ENCODE measurements at places on chromosomes 3 and 15. TPM values are rescaled to one million over a fixed set of nuclear protein-coding genes. Genes with fewer than 3 reads are reported as not detected.

Gene SLC51B
- 1.3 TPM for polyA plus RNA-seq

Gene C3orf85
- not detected for polyA plus RNA-seq

Gene ZNF80
- not detected for polyA plus RNA-seq

Gene CFAP100
- 0.94 TPM for polyA plus RNA-seq

Gene IFT122
- polyA plus RNA-seq: 33.2 TPM

Gene ZSCAN2
- 11.7 TPM for polyA plus RNA-seq

Gene GABRA5
- 0.25 TPM for polyA plus RNA-seq

Gene LINGO1
- 6.3 TPM for polyA plus RNA-seq

Gene VPS13C
- polyA plus RNA-seq: 32.5 TPM

Gene CCR9
- polyA plus RNA-seq: not detected

Gene SNX33
- 12.6 TPM for polyA plus RNA-seq

Gene GP5
- polyA plus RNA-seq: 0.35 TPM

Gene TLR9
- polyA plus RNA-seq: 0.44 TPM

Gene GOLGA8G
- polyA plus RNA-seq: 0.13 TPM

Gene SPATA16
- polyA plus RNA-seq: not detected

Gene TEX55
- polyA plus RNA-seq: not detected

Gene USP50
- polyA plus RNA-seq: not detected

Gene VPS39
- polyA plus RNA-seq: 46.7 TPM

Gene WDR72
- polyA plus RNA-seq: 0.25 TPM

Gene FETUB
- not detected for polyA plus RNA-seq

Gene BAHD1
- 24.6 TPM for polyA plus RNA-seq

Gene ETV5
- 29.3 TPM for polyA plus RNA-seq

Gene TYRO3
- 15.9 TPM for polyA plus RNA-seq

Gene FYCO1
- polyA plus RNA-seq: 33.7 TPM

Gene CD200R1
- 1.7 TPM for polyA plus RNA-seq

Gene TGM4
- polyA plus RNA-seq: not detected

Gene MELTF
- 5.7 TPM for polyA plus RNA-seq

Gene FEZF2
- not detected for polyA plus RNA-seq

Gene PAQR5
- polyA plus RNA-seq: 0.37 TPM

Gene KBTBD8
- polyA plus RNA-seq: 4.3 TPM

Gene SRGAP3
- polyA plus RNA-seq: 22.3 TPM

Gene ADAMTSL3
- polyA plus RNA-seq: 33.1 TPM

Gene FAM240A
- 0.52 TPM for polyA plus RNA-seq

Gene FAM107A
- polyA plus RNA-seq: 0.72 TPM

Gene HACL1
- 6.9 TPM for polyA plus RNA-seq

Gene LIPC
- polyA plus RNA-seq: 0.49 TPM

Gene GOLGA6B
- 0.75 TPM for polyA plus RNA-seq

Gene GPX1
- polyA plus RNA-seq: 126 TPM

Gene DPPA2
- not detected for polyA plus RNA-seq

Gene GHRL
- 0.89 TPM for polyA plus RNA-seq

Gene ASB14
- polyA plus RNA-seq: 0.89 TPM

Gene CATSPER2
- 2.1 TPM for polyA plus RNA-seq

Gene GATA2
- polyA plus RNA-seq: 2.9 TPM

Gene C3orf80
- polyA plus RNA-seq: 0.16 TPM

Gene PLSCR2
- not detected for polyA plus RNA-seq

Gene EPM2AIP1
- 27.9 TPM for polyA plus RNA-seq

Gene RYR3
- polyA plus RNA-seq: 54.3 TPM

Gene DAZL
- polyA plus RNA-seq: not detected

Gene SEMA6D
- 60.2 TPM for polyA plus RNA-seq

Gene CD86
- 1.5 TPM for polyA plus RNA-seq

Gene CCPG1
- 29.4 TPM for polyA plus RNA-seq

Gene CISH
- polyA plus RNA-seq: 12.0 TPM

Data from forelimb muscle (tissue), 1 donor.